ENCODE measurements at places on chromosomes 3 and 15.

GRCh38 chr3:69864766-69865165 lies 125.5 kb downstream of the MITF start:
- DNase-seq, result no peak

DNA sequence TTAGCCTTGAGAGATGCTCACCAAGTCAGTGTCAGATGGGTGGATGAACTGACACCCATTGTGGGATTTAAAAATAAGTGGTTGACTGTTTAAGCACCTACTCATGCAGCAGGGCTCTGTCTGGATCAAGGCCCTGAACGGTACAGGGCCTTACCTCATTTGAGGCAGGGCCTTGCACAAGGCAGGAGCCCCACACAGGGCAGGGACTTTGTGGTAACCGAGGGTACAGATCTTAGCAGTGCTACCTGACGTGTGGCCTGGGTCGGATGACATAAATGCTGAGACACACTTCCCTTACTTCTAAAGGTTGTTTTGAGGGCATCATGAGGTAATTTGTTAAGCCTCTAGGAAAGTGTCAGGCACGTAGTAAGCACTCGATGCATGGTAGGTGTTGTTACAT lies 59.5 kb upstream of the PLXNA1 start:
- DNase-seq, result no peak

DNA sequence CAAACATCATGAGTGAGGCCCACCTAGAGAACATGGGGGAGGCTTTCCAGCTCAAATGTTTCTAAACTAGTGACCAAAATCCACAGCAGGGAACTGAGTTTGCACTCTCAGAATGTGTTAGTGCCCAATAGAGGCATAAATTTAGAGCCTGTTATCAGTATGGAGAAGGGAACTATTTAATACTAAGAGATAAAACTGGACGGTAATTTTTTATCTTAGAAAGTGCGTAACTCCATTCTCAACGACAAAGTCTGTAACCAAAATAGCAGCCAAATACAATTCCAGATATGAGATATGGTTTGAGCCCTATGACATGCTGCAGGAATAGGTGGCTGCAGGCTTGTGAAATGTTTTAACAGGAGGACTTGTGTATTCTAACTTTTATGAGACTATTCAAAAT lies 3.5 kb downstream of the B3GALNT1 start:
- no peak for DNase-seq

DNA sequence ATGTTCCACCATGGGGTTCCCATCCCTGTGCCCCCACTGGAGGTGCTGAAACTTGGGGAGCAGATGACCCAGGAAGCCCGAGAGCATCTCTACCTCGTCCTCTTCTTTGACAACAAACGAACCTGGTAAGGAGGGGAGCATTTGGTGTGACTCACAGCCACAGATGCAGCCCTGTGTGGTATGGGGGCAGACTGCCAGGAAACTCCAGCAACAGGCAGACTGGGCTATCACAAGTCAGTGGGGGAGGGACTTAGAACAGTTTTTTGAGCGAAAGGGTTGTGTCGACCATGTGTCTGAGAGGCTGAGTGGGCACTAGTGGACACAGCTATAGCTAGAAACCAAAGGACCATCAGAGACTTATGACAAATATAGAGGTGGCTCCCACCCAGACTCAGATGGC lies 3.4 kb upstream of the OGG1 start:
- peak; percentile 84 for DNase-seq

- DNase-seq, result no peak
Observed at GRCh38 chr3:52313188-52313773, 2.8 kb upstream of the DNAH1 start.

- no peak for DNase-seq
Observed at GRCh38 chr3:45683417-45684326, 5.5 kb upstream of the SACM1L start.

DNA sequence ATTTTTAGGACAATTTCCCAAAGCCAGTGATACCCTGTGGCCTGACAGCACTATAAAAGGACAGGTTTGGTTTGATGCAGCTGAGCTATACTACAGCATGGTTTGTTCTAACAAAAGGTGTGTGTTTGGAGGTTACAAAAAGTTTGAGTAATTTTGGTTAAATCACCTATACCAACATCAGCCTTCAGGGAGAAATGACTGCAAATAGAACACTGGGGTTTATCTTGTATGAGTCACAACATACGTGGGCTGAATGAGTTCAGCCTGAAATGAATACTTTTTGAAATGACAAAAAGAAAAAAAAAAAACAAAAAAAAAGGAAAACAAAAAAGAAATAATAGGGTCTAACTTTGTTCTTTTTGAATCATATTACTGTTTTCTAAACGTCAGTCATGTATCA lies 345.7 kb downstream of the CNTN3 start:
- no peak for DNase-seq

GRCh38 chr3:111782943-111783342 lies 76.1 kb upstream of the PHLDB2 start:
- no peak for DNase-seq

GRCh38 chr3:24628523-24629258 lies 134.0 kb upstream of the THRB start:
- peak; percentile 38 for DNase-seq

GRCh38 chr15:20643829-20644425 lies 102.3 kb upstream of the GOLGA6L6 start:
- DNase-seq, result no peak

DNA sequence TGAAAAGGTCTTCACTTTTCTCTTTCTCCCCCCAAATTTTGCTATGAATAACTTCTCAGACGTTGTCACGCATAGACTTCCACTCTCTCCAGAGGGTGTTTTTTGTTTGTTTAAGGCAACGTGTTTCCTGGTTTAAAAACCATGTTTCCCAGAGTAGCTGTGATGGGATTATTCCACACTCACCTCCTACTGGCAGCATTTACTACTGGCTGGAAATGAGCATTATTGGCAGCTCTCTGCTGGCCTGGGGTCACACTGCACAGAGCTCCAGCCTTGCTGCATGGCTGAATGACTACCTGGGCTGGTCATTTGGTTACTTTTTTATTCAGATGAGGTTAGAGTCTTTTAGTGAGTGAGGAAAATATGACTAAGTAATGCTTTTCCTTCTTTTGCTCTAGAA lies 65.2 kb downstream of the RARB start:
- no peak for DNase-seq

DNA sequence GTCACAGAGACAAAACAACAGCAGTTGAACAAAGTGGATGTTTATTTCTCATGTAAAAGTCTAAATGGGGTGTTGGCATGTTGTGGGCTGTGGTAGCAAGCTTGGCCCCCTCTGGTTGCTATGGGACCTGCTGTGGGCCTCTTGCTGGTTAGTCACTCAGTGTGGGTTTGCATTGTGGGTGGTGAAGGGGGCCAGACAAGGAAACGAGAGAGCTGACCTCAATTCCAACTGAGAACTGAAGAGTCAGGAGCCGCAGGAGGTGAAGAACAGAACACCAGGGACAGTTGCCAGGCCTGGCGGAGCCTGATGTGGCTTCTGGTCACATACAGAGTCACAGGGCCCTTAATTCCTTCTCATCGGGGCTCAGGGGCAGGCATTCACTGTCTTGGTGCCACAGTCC lies 1.9 kb upstream of the ADPGK start:
- DNase-seq, result peak; percentile 79

DNA sequence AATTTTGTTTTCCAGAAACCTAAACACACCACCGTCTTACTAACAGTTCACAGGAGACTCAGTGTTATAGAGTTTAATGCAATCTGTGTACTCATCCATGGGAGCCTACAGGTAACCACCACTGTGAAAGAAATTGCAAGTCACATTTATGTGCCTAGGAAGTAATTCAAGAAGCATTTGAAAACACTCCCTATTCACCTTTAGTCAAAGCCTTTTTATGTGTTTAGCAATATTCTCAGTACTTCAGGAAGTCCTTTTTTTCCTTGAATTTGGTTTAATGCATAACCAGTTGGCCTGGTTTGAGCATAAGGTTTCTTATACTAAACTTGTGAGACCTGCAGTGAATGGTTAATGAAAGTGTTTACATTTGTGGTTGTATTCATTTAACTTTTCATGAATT lies 346.1 kb downstream of the CHST2 start:
- no peak for DNase-seq

DNA sequence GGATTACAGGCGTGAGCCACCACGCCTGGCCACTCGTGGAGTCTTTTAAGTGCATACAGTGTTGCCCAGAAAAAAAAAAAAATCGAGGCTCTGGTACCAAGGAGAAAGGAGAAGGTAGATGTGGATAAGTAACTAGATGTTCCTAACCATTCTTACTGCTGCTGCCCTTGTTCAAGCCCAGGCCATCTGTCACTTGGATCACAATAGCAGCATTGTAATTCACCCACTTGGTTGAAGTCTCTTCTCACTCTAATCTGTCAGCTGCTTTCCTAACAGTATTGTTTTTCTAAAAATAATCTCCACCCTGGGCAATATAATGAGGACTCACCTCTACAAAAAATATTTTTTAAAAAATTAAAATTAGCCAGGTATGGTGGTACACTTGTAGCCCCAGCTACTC lies 58.0 kb upstream of the CRTC3 start:
- DNase-seq, result no peak

- peak; percentile 15 for DNase-seq
Observed at GRCh38 chr3:187677604-187678003, 7.4 kb upstream of the SST start.

GRCh38 chr3:81666502-81667121 lies 94.8 kb downstream of the GBE1 start:
- peak; percentile 29 for DNase-seq

GRCh38 chr3:36906504-36907149 lies 38.2 kb downstream of the TRANK1 start:
- DNase-seq, result peak; percentile 31

DNA sequence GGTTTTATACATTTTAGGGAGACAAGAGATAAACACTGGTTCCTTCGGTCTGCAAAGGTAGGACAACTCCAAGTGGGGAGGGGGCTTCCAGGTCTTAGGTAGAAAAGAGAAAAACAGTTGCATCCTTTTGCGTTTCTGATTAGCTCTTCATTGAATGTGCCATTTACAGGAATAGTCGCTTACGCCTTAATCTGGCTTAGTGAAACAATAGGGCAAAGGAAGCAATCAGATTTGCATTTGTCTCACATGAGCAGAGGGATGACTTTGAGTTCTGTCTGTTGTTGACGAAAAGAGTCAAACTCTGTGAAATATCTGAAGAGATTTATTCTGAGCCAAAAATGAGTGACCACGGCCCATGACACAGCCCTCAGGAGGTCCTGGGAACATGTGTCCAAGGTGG lies 166.0 kb upstream of the ATP10A start:
- no peak for DNase-seq

DNA sequence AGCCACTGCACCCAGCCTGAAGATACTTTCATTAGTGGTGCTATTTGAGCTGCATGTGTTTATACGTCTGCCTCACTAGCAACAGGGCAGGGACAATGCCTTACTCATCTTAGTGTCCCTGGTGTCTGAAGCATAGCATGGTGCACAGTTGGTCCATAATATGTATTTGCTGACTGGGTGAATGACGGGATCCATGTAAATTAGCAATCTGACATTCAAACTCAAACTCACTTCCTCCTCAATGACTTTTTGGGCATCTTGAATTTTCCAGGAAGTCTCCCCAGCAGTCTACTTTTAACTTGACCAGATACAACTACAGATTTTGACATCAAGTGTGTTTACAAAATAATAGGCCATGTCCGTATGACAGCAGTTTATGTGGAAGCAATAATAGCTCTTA lies 3.0 kb upstream of the LDHAL6B start:
- no peak for DNase-seq

DNA sequence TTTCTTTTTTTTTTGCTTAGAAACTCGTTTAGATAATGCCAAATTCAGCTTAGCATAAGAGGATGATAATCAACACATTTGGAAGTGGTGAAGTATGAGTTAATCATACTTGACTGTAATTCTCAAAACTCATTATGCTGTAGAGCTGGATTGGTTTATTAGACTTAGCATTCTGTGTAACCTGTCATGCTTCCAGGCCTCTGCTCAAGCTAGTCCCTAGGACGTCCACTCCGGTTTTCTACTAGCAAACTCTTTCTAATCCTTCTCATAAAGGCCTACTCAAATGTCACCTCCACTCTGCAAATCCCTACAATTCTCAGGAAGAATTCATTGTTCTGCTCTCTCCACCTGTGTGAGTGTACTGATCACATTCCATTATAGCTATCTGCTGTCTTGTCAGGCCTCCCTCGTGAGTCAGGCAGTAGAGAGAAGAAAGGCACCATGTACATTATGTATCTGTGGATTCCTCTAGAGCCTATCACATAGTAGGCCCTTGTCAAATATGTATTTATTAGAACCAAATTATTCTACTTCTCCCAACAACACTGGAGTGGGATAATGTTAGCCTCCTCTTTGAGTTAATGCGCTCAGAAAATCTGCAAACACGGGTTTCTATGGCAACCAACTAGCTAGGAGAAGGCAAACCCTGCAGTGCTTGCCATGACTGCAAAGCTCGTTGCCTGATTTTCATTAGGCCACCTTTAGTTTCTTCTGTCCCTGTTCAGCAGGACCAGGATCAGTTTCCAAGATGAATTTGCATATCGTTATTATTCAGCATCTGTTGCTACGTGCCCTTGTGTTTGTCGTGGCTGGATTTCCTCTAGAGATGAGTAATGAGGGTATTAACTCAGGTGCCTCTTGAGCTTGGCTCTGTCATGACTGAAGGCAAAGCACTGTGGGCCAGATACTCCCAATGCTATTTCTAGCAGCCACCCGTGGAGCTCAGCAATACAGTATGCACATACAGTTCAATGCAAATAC lies 30.7 kb downstream of the ATP13A5 start:
- no peak for DNase-seq

- no peak for DNase-seq
Observed at GRCh38 chr3:154678041-154678654, 248.2 kb upstream of the GPR149 start.

- DNase-seq, result no peak
Observed at GRCh38 chr3:19399356-19399755, 251.0 kb downstream of the KCNH8 start.

DNA sequence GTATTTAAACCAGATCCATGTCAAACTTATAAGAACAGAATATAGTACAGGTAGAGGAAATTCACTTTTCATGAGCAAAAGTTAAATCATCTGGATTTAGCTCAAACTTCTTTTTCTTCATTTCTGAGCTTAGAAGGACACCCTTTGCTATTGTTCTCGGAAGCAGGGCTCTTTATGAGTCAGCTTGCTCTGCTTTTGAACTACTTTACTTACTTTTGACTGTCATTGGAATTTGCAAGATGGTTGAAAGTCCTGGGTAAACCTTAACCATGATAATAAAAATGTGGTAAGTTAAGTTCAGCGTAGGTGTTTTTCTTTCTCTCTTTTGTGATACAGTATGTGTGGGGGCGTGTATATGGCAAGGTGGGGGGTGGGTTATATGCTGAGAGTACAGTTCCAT lies 312.7 kb upstream of the DPH6 start:
- no peak for DNase-seq

DNA sequence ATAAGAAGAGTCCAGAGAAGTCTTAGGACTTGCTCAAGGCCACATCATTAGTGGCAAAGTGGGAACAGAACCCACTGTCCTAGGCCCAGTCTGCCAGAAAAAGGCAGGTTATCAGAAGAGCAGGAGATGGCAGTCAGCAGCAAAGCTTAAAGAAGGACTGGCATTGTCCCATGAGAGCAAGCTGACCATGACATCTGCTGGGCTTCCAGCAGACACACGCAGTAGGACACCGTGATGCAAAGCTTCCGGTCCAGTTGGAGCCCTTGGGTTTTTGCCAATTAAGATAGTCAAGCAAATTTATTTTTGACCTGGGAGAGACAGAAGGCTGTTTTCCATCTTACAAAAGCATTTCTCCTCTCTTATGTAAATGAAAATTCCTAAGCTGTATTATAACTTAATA lies 42.1 kb downstream of the ZBTB38 start:
- no peak for DNase-seq

All from fibroblast of skin of abdomen (primary cell).